ENCODE measurements at places on chromosomes 3 and 15.

GRCh38 chr15:75578948-75579920 lies at the start of gene PTPN9:
TSS of gene PTPN9 (minus strand) at chr15:75579315. CDS start at chr15:75578776, 539 bp downstream.
- peaks cover 6% of the 10 kb centered on the region for H3K4me1 ChIP-seq
- peak within 1 kb of the TSS; percentile 97 for H3K4me3 ChIP-seq
- peak; percentile 95 for DNase-seq
- H3K36me3 ChIP-seq = no peaks in the 10 kb centered on the region

DNA sequence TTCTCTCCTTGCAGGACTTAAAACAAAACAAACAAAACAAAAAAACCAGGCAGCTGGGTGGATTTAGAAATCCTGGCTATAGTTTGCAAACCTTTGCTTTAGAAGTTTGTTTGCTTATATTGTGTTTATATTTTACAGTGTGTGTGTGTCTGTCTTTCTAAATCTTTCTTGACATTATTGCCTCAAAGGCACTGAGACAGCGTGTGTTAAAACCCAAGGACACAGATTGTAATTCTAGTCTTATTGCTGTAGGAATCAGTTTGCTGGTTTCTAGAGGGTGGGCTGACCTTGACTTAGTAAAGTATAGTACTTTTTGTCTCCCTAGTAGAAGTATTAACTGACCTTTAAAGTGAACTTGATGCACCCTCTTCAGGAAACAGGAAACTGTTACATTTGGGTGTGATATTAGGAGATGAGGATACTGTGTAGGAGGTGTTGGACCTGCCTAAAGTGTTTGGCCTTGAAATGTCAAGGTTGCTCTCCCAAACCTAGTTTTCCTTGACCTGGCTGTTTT lies 71.0 kb downstream of the TCF12 start:
- no peak overlapping the region for H3K27ac ChIP-seq
- no peaks in the 10 kb centered on the region for H3K4me1 ChIP-seq
- H3K36me3 ChIP-seq = no peaks in the 10 kb centered on the region
- no peak overlapping the region for H3K4me3 ChIP-seq
- no peaks in the 10 kb centered on the region for H3K27me3 ChIP-seq

DNA sequence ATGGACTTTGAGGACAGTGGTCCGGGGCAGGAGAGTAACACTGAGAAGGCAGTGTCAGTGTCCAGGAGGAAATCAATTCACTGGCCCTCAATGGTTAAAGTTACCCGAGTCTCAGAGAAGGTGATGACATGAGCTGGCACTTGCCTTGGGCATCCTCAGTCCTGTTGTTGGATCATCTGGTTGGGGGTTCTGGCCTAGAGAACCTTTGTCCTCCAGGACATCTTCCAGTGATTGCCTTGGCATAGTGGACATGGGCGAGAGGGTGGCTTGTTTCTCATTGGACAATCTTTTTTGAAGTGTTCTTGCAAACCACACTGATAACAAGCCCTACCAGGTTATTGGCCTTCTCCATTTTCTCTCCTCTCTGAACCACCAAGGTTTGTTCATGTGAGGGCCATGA lies 83.4 kb upstream of the TERB2 start:
- H3K4me3 ChIP-seq = no peak overlapping the region
- no peaks in the 10 kb centered on the region for H3K36me3 ChIP-seq
- H3K27ac ChIP-seq = no peak overlapping the region
- H3K4me1 ChIP-seq = no peaks in the 10 kb centered on the region

DNA sequence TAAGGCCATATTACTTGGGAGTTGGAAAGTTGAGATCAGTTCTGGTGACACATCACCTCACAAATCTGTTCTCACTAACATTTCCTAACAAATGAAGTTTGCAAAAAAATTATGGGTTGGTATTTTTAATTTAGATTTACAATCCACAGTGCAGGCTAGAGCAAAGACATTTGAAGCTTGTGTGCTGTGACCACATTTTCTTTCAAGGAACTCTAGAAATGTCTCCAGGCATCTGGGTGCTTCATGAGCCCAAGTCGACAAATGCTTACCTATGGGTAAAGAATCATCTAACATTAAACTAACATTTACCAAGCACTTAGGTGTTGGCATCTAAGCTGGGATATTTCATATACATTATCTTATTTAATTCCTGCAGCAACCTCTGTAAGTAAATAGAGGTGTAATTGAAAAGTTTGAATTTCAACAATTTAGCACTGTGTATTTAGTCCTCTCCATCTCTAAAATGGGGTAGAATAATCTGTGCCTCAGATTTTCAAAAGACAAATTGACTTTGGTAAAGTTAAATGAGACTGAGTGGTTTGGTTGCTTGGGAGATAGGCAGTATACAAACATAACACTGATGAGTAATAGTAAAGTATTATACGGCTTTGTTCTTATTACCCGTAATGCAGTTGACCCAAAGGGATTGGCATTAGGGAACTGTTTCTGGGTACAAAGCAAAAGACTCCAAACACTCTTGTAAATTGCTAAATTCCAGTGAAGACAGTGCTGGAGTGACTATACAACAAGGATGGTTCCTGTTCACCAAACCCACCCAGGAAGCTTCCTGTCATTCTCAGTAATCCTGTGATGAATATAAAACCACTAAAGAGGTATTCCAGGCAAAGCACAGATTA lies 162.5 kb downstream of the TPRG1 start:
- DNase-seq = no peak
- no peaks in the 10 kb centered on the region for H3K36me3 ChIP-seq
- H3K4me3 ChIP-seq = no peak overlapping the region
- H3K27ac ChIP-seq = no peak overlapping the region
- no peaks in the 10 kb centered on the region for H3K27me3 ChIP-seq

DNA sequence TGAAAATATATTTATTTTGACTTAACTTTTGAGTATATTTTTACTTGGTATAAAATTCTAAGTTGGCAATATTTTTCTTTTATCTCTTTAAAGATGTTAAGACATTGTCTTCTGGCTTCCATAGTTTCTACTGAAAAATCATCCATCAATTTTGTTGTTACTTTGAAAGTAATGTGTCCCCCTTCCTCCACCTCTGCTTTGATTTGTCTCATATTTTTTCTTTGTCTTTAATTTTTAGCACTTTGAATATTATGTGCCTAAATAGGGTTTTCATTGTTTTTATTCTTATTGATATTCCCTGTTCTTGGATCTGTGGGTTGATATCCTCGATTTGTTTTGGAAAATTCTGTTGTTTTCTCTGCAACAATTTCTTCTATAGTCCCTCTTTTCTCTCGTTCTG lies 157.4 kb downstream of the CD47 start:
- H3K4me3 ChIP-seq = no peak overlapping the region
- H3K27me3 ChIP-seq = no peaks in the 10 kb centered on the region
- no peaks in the 10 kb centered on the region for H3K4me1 ChIP-seq
- no peak overlapping the region for H3K27ac ChIP-seq
- H3K36me3 ChIP-seq = no peaks in the 10 kb centered on the region

GRCh38 chr15:52717481-52717880 lies 38.3 kb upstream of the ATOSA start:
- H3K4me1 ChIP-seq = no peaks in the 10 kb centered on the region
- no peak for DNase-seq
- no peaks in the 10 kb centered on the region for H3K36me3 ChIP-seq
- no peak overlapping the region for H3K27ac ChIP-seq
- no peak overlapping the region for H3K4me3 ChIP-seq
- H3K27me3 ChIP-seq = no peaks in the 10 kb centered on the region

DNA sequence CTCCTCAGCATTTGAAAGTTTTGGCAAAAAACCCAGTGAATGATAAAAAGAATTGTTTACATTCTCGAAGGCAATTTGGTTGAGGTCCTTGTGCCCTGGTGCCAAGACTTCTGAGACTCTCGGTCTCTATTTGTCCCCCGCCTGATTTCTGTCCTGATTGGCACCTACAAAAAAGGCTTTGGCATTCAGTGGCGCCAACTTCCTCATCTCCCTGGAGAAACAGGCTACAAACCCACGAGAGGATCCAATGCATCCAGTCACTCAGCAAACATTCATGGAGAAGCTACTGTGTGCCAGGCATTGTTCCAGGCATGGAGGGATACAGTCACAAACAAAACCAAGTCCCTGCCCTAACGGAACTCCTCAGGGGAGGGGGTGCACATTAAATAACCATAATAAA lies 42.7 kb downstream of the HES1 start:
- H3K4me1 ChIP-seq = no peaks in the 10 kb centered on the region
- no peak overlapping the region for H3K4me3 ChIP-seq
- H3K36me3 ChIP-seq = no peaks in the 10 kb centered on the region
- H3K27ac ChIP-seq = no peak overlapping the region

DNA sequence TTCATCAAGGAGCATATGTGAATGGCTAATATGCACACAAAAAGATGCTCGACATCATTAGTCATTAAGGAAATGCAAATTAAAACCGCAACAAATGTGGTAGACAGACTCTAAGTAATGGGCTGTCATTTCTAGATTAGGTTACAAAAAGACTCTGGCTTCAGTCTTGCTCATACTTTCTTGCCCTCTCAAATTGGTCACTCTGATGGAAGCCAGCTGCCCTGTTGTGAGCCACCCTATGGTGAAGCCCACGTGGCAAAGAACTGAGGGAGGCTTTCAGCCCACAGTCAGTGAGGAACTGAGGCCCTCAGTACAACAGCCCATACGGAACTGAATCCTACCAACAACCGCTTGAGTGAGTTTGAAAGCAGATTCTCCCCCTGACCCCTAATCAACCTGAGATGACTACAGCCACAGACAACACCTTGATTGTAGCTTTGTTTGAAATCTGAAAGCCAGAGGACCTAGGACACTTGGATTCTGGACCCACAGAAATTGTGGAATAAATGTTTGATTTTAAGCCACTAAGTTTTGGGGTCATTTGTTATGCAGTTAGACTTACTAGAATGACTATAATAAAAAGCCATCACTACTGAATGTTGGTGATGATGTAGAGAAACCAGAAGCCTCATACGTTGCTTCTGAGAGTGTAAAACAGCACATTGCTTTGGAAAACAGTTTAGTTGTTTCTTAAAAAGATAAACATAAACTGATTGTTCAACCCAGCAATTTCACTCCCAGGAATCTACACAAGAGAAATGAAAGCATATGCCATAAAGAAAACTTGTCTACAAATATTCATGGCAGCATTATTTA lies 45.7 kb downstream of the EHHADH start:
- no peak overlapping the region for H3K4me3 ChIP-seq
- H3K27me3 ChIP-seq = no peaks in the 10 kb centered on the region
- H3K27ac ChIP-seq = no peak overlapping the region
- no peaks in the 10 kb centered on the region for H3K36me3 ChIP-seq
- no peak for DNase-seq

DNA sequence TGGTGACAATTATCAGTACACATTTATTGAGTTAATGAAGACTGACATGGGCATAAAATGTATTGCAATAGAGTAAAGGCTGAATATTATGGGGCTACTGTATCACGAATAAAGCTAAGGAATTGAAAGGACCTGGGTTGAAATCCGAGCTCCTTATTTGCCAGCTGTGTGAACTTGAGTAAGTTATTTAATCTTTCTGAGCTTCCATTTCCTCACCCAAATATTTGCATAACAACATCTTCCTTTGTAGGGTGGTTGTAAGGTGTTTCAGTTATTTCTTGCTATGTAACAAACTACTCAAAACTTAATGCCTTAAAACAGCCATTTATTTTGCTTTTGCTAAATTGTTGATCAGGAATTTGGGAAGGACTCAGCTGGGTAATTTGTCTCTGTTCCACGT lies 111.1 kb upstream of the TSC22D2 start:
- H3K4me3 ChIP-seq = no peak overlapping the region
- H3K27me3 ChIP-seq = no peaks in the 10 kb centered on the region
- H3K36me3 ChIP-seq = no peaks in the 10 kb centered on the region
- H3K27ac ChIP-seq = no peak overlapping the region
- H3K4me1 ChIP-seq = no peaks in the 10 kb centered on the region

- no peaks in the 10 kb centered on the region for H3K27me3 ChIP-seq
- peak; percentile 62 for DNase-seq
- no peak overlapping the region for H3K27ac ChIP-seq
- H3K4me1 ChIP-seq = no peaks in the 10 kb centered on the region
- H3K36me3 ChIP-seq = no peaks in the 10 kb centered on the region
Observed at GRCh38 chr3:108406661-108407206, 103.7 kb downstream of the MYH15 start.

GRCh38 chr3:128281056-128281455 lies 127.8 kb downstream of the EEFSEC start:
- no peaks in the 10 kb centered on the region for H3K36me3 ChIP-seq
- peaks cover 6% of the 10 kb centered on the region for H3K4me1 ChIP-seq
- H3K27ac ChIP-seq = no peak overlapping the region
- no peak for DNase-seq
- no peak overlapping the region for H3K4me3 ChIP-seq

DNA sequence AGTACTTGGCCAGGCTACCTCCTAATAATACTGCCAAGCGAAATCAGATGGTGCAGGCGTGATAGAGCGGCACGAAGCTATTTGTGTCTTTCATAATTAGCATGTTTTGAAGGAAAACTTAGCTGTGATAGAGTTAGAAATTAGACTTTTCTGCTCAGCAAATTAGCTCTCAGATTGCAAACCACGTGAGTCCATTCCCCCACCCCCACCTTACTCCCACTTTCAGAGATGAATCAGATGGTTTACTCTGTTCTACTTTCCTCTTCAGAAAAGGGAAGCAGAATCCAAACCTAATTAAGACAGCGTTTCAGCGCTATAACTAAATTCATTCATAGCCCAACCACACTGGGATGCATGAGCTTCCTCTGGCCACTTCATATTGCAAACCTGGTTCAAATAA lies 214.6 kb downstream of the SLCO3A1 start:
- no peak for DNase-seq
- no peaks in the 10 kb centered on the region for H3K4me1 ChIP-seq
- H3K36me3 ChIP-seq = no peaks in the 10 kb centered on the region

DNA sequence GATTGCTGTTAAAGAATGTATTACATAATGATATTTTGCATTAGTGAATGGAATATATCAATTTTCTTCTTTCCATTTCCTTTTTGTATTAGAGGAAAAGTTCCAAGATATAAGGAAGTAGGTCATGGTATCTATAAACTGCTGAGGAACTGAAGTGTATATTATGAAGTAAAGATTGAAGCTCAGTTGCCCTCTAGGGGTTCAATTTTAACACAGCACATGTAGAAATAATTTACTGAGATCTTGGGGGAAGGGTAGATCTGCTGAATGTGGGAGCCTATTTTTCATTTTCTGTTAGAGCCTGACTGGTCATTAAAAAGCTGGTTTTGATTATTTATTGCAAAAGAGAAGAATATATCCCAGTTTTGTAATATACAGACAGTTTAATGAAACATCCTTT lies 45.2 kb downstream of the CMC1 start:
- H3K4me3 ChIP-seq = no peak overlapping the region
- H3K36me3 ChIP-seq = no peaks in the 10 kb centered on the region
- peak; percentile 45 for DNase-seq
- no peaks in the 10 kb centered on the region for H3K27me3 ChIP-seq
- no peak overlapping the region for H3K27ac ChIP-seq
